ENCODE measurements at places on chromosomes 3 and 15.

DNA sequence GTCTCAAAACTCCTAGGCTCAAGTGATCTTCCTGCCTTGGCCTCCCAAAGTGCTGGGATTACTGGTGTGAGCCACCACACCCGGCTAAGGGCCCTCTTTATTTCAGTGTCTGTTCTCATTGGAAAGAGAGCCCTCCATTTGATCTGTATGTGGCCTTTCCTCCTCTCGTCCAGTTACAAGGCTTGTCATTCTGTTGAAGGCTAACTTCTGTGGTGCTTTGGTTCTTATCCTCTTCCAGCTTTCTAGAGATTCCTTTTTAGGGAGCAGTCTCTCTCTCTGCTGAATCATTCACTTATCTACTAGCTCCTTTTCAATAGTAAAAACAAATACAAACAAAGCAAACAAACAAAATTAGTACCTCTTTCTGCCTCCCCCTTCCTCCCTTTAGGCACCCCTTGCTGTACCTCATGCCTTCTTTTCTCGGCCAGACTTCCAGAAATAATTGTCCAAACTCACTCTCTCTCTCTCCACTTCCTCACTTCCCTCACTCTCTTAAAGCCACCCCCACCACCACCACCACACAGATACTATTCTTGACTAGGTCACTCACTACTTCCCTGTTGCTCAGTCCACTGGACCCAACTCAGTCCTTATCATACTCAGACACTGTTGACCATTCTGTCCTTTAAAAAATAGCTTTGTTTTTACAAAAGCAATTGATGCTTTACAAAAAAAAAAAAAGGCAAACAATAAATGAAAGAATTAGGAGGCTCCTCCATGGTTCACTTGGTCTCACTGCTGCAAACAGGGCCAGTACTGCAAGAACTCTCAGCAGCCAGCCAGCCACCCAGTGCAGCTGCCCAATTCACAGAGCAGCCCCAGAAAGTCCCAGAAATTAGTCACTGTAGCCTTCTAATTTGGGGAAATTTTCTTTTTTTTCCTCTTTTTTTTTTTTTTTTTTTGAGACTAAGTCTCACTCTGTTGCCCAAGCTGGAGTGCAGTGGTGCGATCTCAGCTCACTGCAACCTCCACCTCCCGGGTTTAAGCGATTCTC is 31.7 kb upstream of the RAB11A start:
- DNase-seq: no peak

DNA sequence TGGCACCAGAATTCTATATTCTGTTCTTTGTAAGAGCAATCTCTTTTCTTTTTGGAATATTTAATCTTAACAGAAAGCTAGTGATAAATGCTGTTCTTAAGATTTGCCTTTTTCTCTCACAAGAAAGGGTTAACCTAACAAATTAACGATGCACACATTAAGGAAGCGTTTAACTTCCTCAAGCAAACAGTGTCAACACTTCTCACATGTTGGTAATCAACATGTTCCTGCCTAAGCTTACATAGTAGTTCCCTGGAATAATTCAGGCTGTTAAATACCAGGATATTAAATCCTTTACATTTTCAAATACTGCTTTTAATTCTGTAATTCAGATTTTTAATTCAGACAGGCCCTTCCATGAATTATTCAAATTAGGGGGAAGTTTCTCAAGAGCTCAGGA is 67.4 kb upstream of the RPL35A start:
- DNase-seq: no peak

- no peak for DNase-seq
Observed at GRCh38 chr3:99472385-99472784, 166.0 kb upstream of the COL8A1 start.

- no peak for DNase-seq
Observed at GRCh38 chr3:143276592-143276991, 157.0 kb downstream of the CHST2 start.

DNA sequence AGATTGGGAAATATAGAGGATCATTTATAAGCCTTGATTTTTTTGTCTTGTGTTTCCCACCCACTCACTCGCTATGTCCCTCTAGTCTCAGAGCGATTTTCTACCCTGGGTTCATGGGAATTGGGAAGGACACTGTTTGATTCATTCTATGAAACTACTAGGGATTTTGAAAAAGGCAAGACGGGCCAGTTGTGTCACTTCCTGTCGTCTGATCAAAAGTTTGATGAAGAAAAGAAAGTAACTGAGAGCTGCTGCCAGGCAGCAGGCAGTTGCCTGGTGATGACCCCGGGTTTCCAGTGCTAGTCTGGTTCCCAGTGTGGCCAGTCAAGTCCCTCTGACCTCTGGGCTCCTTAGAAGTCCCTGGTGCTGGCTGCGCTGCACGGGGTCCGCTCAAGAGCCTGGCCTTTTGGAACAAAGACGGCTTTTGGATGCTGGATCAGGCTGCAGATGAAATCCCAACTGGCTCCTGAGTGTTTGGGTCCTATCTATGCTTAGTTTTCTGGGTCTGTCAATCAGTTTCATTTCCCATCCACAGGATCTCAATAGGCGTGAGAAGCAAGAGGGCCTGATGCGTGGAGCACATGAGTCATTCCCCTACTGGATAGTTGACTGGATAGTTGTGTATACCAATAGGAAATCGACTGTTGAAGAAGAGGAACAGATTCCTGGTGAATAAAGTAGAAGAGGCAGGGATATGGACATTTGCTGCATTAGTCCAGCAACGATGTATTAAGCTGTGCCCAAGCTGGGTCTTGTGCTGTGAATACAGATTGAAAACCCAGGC is 89.7 kb downstream of the EEFSEC start:
- DNase-seq: no peak

- peak; percentile 37 for DNase-seq
Observed at GRCh38 chr15:74616366-74616939, 817 bp downstream of the CLK3 start.

DNA sequence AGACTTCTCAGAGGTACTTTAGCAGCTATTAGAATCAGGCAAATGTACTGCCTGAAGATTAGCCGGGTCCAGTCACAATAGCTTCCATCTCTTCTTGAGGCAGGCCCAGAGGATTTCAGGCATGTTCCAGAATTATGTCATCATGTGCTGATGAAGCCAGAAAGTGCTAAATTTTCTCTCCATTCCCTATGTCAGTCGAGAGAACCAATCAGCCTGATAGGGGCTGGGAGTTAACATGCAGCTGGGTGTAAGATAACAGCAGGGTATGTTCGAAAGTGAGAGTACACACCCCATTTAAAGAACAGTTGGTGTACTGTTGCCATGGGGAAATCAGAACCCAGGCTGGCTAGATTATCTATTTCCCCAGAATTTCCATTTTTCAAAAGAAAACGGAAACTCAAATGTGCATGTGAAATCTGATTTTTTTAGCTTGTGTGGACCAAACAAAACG is 48.7 kb downstream of the MYH15 start:
- no peak for DNase-seq

DNA sequence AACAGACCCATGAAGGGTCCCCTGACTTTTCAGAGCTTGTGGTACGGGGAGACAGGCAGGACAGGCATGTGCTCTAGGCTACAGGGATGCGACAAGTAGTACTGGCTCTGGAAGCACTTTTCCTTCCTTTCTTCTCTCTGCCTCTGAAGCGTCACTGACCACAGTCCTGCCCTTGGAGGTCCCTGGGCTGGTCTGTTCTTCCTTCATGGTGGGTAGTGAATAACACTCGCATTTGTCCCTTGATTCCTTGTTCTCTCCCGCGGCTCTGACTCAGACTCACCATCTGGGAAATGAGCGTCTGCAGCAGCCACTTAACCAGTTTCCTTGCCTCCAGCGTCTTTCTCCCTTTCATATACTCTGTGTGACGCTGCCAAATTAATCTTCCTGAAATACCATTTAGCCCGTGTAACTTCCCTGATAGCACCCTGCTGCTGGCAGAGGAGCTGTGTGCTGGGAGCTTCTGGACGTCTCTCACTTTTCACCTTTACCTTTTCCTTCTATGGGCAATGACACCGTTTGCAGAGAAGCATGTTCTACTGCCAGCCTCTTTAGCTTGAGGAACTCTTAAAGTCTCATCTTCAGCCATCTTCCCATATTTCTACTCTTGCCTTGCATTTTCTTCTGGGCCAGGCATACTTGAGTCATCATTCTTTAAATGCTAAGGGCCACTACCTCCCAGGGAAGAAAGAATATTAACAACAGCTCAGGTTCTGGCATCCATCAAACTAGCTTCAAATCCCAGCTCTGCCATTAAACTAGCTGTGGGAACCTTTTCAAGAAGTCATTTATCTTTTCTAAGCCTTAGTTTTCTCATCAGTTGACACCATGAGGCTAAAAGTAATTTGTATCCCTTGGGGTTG is 33.6 kb downstream of the TMEM45A start:
- DNase-seq: peak; percentile 30

GRCh38 chr3:66433522-66433782 is 67.4 kb downstream of the LRIG1 start:
- DNase-seq: no peak

GRCh38 chr15:25900431-25900830 is 37.3 kb upstream of the ATP10A start:
- no peak for DNase-seq

DNA sequence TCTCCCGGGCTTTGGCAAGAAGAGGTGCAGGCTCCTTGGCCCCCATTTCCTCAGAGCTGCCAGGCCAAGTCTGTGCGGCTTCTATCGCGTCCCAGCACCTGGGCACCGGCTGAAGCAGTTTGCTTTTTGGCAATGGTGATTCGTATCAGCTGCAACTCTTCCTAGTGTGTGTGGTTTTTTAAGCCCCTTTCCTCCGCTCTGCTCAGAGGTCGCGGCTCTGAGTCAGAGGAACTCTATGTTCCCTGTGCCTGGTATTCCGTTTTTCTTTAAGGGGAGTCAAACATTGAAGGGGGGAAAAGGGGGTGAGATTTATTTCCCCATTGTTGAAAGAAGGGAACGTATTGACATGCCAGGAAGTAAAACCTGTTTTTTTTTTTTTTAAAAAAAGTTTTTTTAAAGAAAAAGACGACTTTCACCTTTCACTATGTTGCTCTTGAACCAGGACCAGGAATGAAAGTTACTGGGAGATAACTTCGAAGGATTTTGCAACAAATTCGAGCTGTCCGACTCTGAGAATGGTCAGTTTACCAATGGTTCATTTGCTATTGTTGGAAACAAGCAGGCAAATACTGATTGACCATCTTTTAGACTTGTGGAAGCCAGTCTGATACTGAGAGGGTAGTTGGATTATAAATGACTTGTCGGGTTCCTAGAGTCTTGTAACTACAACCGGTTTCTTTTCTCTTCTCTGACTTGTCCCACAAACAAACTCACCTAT is 1.1 kb downstream of the ARMC8 start:
- DNase-seq: no peak

DNA sequence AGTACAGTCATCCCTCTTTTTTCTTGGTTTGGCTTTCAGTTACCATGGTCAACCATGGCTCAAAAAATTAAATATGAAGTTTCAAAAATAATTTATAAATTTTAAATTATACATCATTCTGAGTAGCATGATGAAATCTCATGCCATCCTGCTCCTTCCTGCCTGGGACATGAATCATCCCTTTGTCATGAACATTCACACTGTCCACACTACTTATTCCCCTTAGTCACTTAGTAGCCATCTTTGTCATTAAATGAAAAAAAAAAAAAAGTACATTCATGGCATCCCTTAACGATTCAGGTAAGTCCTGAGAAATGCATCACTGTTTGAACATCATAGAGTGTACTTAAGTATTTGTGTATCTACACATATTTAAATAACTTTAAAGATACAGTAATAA is 1046.3 kb downstream of the ROBO2 start:
- DNase-seq: no peak

DNA sequence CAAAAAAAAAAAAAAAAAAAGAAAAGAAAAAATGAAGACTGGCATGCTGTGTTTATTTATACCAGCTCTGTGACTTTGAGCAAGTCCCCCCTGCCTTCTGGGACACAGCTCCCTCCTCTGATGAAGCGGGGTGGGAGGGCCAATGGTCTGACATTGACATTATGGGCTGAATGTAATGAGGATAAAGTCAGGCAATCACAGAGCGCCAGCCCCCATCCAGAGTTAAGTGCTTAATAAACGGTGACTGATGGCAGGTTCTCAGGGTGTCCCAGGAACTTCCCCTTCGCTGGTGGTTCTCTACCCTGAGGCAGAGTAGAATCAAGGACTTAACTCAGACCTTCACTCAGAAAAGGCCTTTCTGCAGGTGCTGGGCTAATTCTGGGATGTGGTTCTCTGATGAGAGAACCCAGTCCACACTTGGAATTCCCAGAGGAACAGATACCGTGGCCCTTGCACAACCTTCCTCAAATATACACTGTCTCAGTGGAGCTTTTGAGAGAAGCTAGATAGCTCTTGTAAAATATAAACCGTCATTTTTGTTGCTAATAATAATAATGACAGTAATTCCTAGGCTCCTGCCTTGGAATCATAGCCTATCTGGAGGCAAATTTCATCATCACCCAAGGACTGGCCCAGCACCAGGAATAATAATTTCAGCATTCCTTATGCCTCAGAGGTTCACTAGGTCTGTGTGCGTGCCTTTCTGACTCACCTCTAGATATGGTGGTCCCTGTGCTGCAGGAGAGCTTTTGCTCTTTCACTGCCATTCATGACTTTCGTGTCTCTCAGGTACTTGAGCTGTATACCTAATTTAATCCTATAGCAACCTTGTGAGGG is 115.8 kb downstream of the RPLP1 start:
- no peak for DNase-seq

DNA sequence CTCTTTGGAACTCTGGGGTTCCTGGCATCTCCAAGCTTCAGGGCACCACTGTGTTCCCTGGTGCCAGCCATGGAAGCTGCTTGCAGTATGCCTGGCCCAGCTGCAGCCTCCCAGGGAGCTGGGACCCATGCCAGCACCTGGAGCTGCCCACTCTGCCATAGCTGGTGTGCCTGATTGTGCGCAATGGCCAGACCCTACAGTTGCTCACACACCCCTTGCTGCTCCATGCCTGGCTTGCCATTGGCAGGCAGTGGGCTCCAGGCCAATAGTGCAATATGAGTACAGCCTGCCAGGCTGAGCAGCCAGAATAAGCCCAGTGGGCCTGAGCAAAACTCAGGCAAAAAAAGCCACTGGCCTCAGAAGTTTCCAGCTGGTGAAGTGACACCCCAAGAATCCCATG is 43.8 kb upstream of the LRRFIP2 start:
- DNase-seq: no peak

GRCh38 chr3:52021489-52022268 is 26.0 kb upstream of the RPL29 start:
- no peak for DNase-seq

DNA sequence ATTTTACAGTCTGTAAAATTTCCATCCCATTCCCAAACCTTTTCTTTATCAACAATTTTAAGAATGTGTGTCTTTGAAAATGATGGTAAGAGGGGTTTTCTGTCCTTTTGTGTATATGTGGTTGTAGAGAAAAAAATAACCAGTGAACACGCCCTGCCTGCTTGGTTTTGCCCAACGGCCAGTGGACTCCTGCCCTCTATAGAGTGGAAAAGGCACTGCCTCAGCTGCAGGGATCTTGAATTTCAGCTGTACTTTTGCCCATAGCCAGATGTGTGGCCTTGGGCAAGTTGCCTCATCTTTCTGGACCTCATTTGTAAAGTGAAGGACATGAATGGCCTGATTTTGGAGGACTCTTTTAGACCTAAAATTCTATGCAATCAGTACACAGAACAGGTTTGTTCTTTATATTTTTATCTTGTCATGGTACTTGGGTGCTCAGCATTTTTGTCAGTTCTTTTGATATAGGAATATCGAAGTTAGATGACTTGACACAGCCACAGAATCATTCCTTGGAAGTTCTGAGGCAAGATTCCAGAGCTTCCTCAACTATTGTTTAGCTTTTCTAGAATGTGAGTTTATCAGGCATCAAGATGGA is 81.0 kb downstream of the CLDN11 start:
- DNase-seq: peak; percentile 60

All from HEK293T (cell line).